ENCODE measurements at places on chromosomes 7 and 10. TPM values are rescaled to one million over a fixed set of nuclear protein-coding genes. Genes with fewer than 3 reads are reported as not detected.

DYDC2 gene
- total RNA-seq = 6.6 TPM

FOXI2 gene
- 0.14 TPM for total RNA-seq

PTPRN2 gene
- total RNA-seq = 5.2 TPM

VAX1 gene
- total RNA-seq = not detected

ASNS gene
- 10.9 TPM for total RNA-seq

JCAD gene
- total RNA-seq = 51.0 TPM

CRYGN gene
- 0.73 TPM for total RNA-seq

IFIT3 gene
- total RNA-seq = 25.3 TPM

TMEM225B gene
- total RNA-seq = 2.2 TPM

PWWP2B gene
- total RNA-seq = 11.2 TPM

NOS3 gene
- total RNA-seq = 50.1 TPM

NAT16 gene
- not detected for total RNA-seq

NEURL1 gene
- total RNA-seq = 23.6 TPM

PIK3AP1 gene
- 10.6 TPM for total RNA-seq

TYW1 gene
- 28.1 TPM for total RNA-seq

WDR11 gene
- 102 TPM for total RNA-seq

SNX10 gene
- total RNA-seq = 7.7 TPM

ASB10 gene
- not detected for total RNA-seq

COBL gene
- 7.7 TPM for total RNA-seq

ELMO1 gene
- total RNA-seq = 37.9 TPM

OR13A1 gene
- total RNA-seq = not detected

GCK gene
- 0.29 TPM for total RNA-seq

GNGT1 gene
- total RNA-seq = not detected

FGFBP3 gene
- 1.2 TPM for total RNA-seq

CPA1 gene
- not detected for total RNA-seq

HDAC9 gene
- total RNA-seq = 91.2 TPM

TRPV5 gene
- not detected for total RNA-seq

CLDN4 gene
- 0.77 TPM for total RNA-seq

CLEC2L gene
- 0.21 TPM for total RNA-seq

ADAM12 gene
- 0.64 TPM for total RNA-seq

LGI1 gene
- not detected for total RNA-seq

CDHR3 gene
- total RNA-seq = 5.9 TPM

MET gene
- total RNA-seq = 34.3 TPM

ADAM8 gene
- not detected for total RNA-seq

OR2A1 gene
- total RNA-seq = 0.48 TPM
